ENCODE measurements at places on chromosomes 2 and 18. TPM values are rescaled to one million over a fixed set of nuclear protein-coding genes. Genes with fewer than 3 reads are reported as not detected.

GRCh38 chr2:72888438-72889202 lies 1.4 kb downstream of the SPR start:
- H3K27me3 ChIP-seq = peaks cover 58% of the 10 kb centered on the region

- no peak overlapping the region for H3K27ac ChIP-seq
- H3K27me3 ChIP-seq = no peaks in the 10 kb centered on the region
- H3K4me3 ChIP-seq = no peak overlapping the region
- peaks cover 11% of the 10 kb centered on the region for H3K4me1 ChIP-seq
- DNase-seq = no peak
These were observed 1165.6 kb upstream of the ZEB2 start for GRCh38 chr2:145685383-145686050.

DNA sequence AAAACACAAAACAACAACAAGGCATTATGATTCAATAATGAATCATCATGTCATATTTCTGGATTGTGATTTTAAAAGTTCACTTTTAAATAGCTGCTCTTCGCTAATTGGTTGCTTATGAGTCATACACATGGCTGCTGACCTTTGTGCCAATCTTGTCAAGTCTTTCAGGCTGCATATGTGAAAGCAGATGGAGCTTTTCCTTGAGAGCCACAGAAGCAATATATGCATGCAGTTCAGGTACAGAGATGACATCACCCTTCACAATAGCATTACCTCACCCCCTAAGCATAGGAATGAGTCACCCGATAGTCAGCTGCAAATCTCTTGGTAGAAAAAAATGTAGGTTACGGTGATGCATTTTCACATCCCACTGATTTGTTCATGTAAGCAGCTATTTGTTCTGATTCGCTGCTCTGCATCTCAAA lies 27.2 kb downstream of the EIF2AK3 start:
- peaks cover 88% of the 10 kb centered on the region for H3K4me1 ChIP-seq
- peak overlapping the region; percentile 69 for H3K4me3 ChIP-seq
- H3K27me3 ChIP-seq = no peaks in the 10 kb centered on the region
- DNase-seq = peak; percentile 88

DNA sequence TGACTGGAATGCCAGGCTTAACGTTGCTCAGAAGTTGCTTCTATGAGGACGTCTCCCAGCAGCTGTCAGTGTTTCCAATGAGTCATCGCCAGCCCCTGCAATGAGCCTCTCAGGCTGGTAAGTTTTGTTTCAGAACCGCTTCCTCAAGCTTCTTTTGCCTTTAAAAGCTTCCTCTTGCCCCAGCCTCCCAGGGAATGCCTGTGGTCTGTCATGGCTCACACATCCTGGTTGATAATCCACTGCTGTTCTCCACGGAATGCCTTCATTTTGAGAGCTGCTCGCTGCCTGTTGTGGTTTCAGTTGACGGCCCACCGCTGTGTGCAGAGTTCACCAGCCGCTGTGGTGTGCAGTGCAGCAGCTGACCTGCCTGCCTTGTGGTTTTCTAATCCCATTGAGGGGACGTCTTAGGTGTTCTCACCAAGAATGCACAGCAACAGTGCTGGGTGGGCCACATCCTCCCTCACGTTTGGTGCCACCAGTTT lies 96.4 kb downstream of the RTP5 start:
- no peaks in the 10 kb centered on the region for H3K27me3 ChIP-seq
- peaks cover 60% of the 10 kb centered on the region for H3K4me1 ChIP-seq
- DNase-seq = peak; percentile 76
- H3K4me3 ChIP-seq = peak overlapping the region; percentile 78
- H3K27ac ChIP-seq = peak overlapping the region; percentile 98
- H3K36me3 ChIP-seq = peaks cover 17% of the 10 kb centered on the region

GRCh38 chr18:22521026-22521707 lies 103.5 kb upstream of the CTAGE1 start:
- H3K36me3 ChIP-seq = no peaks in the 10 kb centered on the region
- H3K4me3 ChIP-seq = no peak overlapping the region
- H3K4me1 ChIP-seq = no peaks in the 10 kb centered on the region
- no peak overlapping the region for H3K27ac ChIP-seq
- no peak for DNase-seq
- H3K27me3 ChIP-seq = no peaks in the 10 kb centered on the region

DNA sequence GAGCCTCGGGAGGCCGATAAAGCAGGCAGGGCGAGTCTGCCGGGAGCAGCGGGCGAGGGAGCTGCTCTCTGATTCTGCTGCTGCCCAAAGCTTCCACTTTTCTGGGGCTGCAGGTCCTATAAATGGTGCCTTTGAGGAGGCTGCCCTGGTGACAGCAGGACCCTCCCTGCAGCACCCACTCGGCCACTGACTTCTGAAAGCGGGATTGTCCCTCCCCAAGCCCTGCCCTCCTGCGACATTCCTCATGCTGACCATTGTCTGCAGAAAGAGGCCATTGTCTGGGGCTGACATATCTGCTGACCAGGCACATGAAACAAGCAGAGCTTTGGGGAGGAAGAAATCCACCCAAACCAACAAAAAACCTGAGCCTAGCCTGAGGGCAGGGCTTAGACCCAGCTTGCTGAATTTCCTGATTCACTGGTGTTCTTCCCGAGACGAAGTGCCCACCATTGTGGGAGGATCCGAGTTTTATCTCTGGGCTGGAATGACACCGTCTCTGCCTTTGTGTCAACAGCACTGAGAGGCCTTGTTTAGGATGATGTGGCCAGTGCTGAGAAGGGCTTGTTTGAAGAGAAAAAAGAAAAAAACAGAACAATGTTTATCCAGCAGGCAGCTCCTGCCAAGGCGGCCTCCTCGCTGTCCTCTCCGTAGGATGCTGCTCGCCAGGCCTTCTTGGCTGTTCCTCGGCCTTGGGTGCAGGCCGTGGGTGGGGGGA lies 129.7 kb downstream of the MYCN start:
- DNase-seq = no peak
- H3K4me1 ChIP-seq = no peaks in the 10 kb centered on the region
- H3K36me3 ChIP-seq = no peaks in the 10 kb centered on the region
- no peak overlapping the region for H3K27ac ChIP-seq

GRCh38 chr18:26233208-26233607 lies 7.0 kb downstream of the TAF4B start:
- peak overlapping the region; percentile 42 for H3K27ac ChIP-seq
- no peaks in the 10 kb centered on the region for H3K27me3 ChIP-seq
- no peak for DNase-seq
- H3K4me1 ChIP-seq = peaks cover 41% of the 10 kb centered on the region

DNA sequence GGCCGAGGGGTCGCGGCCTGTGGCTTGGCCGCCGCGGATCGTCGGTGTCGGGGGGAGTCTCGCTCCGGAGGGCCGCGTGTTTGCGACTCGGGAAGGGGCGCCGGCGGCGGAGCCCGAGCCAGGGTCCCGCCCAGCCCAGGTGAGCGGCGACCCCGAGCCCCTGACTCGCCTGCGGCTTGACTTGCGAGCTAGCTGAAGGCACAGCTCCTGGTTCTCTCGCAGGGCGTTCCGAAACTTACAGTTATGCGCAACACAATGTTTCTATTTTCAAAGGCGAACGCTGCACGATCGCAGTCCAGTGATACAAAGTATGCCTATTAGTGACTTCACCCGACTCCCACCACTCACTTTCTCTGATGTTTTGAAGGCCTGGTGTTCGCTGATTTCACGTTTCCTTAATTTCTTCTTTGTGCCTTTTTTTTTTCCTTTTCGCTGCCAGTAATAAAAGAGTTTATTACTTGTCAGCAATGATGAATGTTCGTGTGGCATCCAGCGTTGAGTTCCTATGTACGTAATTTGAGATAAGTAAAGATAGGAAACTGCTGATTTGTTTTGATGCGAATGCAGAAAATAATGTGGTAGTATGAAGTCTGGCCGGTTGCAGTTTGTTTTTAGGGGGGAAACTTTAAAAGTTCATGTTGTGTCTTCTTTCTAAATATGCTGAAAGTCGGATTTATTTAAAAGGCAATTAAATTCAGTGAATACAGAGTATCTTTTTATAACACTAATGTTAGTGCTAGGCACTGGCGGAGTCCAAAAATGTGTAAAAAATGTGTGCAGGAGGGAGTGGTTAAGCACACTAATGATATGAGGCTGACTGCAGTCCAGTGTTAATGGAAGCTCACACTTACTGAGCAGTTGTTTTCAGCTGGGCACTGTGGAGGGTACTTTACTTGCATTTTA lies 706 bp downstream of the UBXN2A start:
- no peaks in the 10 kb centered on the region for H3K27me3 ChIP-seq
- no peak overlapping the region for H3K27ac ChIP-seq
- DNase-seq = no peak
- H3K4me1 ChIP-seq = peaks cover 27% of the 10 kb centered on the region
- peak overlapping the region; percentile 80 for H3K4me3 ChIP-seq

- no peaks in the 10 kb centered on the region for H3K4me1 ChIP-seq
- DNase-seq = no peak
- H3K27me3 ChIP-seq = peaks cover 8% of the 10 kb centered on the region
- no peak overlapping the region for H3K4me3 ChIP-seq
- H3K36me3 ChIP-seq = no peaks in the 10 kb centered on the region
- H3K27ac ChIP-seq = no peak overlapping the region
These were observed 4.9 kb downstream of the TM4SF20 start for GRCh38 chr2:227374158-227374557.

DNA sequence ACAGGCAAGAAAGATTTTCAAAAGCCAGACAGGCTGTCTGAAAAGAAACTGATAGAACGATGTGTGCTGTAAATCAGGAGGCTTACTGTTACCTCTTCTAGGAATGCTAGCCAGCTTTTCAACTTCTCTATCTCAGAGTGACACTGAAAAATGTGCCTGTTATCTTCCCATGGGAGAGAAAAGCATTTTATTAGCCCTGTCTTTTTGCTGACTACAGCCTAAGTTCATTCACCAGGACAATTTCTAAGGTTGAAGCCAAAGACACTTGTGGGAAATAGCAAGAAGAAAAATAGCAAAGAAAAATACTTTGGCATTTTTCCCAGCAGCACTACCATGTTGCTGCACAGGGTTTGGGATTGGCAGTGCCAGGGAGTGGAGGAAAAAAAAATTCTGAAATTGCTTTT lies 34.0 kb downstream of the ABCB11 start:
- H3K27ac ChIP-seq = no peak overlapping the region
- no peaks in the 10 kb centered on the region for H3K27me3 ChIP-seq
- no peak overlapping the region for H3K4me3 ChIP-seq

- no peak overlapping the region for H3K27ac ChIP-seq
- H3K27me3 ChIP-seq = no peaks in the 10 kb centered on the region
- H3K36me3 ChIP-seq = no peaks in the 10 kb centered on the region
- no peak for DNase-seq
- no peaks in the 10 kb centered on the region for H3K4me1 ChIP-seq
These were observed 385.9 kb downstream of the TNS1 start for GRCh38 chr2:217616936-217617335.

DNA sequence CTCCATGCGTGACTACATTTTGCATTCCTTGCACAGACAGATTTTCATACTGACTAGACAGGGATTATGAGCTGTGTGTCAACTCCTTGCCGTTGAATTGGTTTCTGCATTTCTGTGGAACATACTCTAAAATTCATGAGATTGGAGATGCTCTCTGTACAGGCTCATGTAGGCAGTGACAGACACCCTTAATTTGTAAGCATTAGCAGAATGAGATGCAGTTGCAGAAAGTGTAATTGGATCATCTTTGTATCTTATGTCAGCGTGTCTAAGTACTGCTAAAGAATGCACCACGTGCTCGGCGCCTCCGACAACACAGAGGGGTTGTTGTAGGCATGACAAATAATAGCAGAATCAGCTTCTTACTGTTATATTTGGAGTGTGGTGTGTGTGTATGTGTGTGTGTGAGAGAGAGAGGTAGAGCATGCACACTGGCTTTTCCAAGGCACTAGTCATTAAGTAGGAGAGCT lies 212.4 kb downstream of the CMPK2 start:
- H3K27me3 ChIP-seq = peaks cover 2% of the 10 kb centered on the region
- H3K27ac ChIP-seq = no peak overlapping the region
- no peak overlapping the region for H3K4me3 ChIP-seq
- no peak for DNase-seq

GRCh38 chr18:50709193-50709592 lies 110.6 kb downstream of the MRO start:
- H3K36me3 ChIP-seq = no peaks in the 10 kb centered on the region
- H3K4me1 ChIP-seq = no peaks in the 10 kb centered on the region
- peaks cover 5% of the 10 kb centered on the region for H3K27me3 ChIP-seq

DNA sequence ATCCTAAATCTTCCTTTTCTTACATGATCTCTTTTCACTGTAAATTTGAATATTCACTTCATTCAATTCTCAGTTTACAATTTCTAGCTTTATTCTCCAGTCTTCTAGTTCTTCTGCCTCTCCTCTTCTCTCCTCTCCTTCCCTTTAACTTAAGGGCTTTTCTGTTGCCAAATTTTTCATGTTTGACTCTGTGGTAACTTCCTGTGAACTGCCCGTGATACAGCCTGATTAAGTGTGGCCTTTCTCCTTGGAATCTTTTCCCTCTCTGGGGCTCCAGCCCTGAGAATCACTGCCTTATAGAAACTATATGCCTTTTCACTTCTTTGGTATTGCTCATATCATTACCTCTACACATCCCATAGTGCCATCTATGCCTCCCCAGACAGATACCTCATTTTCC lies 1923.8 kb upstream of the CELF4 start:
- H3K4me1 ChIP-seq = no peaks in the 10 kb centered on the region
- H3K4me3 ChIP-seq = no peak overlapping the region
- no peak for DNase-seq
- H3K27me3 ChIP-seq = no peaks in the 10 kb centered on the region
- H3K36me3 ChIP-seq = no peaks in the 10 kb centered on the region

GRCh38 chr18:48985161-48985560 lies 34.4 kb upstream of the SMAD7 start:
- no peak overlapping the region for H3K4me3 ChIP-seq
- no peak for DNase-seq
- no peak overlapping the region for H3K27ac ChIP-seq
- H3K27me3 ChIP-seq = peaks cover 17% of the 10 kb centered on the region
- H3K36me3 ChIP-seq = no peaks in the 10 kb centered on the region
- H3K4me1 ChIP-seq = no peaks in the 10 kb centered on the region

DNA sequence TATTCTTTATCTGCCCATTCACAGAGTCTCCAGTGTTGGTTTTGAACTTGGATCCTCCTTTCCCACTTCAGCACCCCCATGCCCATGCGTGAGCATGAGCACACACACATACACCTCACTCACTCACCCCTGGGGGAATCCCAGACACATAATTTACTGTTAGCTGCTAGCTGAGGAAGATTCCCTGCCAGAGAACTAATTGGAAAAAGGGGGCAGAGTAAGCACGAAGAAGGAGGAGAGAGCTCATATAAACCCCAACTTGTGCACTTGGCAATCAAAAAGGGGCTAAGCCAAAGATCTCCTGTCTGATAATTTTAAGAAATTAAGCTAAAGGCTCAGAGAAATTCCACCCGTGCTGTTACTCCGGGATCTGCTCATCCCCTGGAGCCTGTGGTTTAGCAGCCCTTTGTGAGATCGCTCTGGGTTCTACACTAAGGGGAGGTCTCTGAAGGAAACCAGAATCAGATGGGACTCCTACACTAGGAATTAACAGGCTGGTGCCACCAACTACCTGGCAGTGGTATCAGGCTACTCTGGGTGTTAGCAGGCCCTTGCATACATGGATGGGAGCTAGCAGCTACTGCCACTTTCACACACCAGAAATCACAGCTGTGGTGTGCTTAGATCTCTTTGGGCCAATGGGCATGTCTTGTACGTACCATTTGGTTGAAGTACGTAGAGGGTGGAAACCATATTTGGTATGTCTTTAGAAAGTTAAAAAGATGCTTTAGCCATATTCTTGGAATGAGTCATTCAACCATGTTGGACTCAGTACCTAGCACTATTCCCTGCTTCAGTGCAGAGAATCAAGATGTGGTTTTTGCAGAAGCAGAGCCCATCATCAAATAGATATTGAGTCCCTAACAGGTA lies 95.6 kb upstream of the SLC14A2 start:
- DNase-seq = no peak
- H3K36me3 ChIP-seq = no peaks in the 10 kb centered on the region
- H3K27ac ChIP-seq = no peak overlapping the region
- H3K27me3 ChIP-seq = peaks cover 5% of the 10 kb centered on the region

ACMSD gene
- polyA plus RNA-seq = not detected

KLHL29 gene
- 0.08 TPM for polyA plus RNA-seq

SMAD2 gene
- 73.0 TPM for polyA plus RNA-seq

C1GALT1C1L gene
- not detected for polyA plus RNA-seq

CPLX4 gene
- polyA plus RNA-seq = not detected

ECEL1 gene
- polyA plus RNA-seq = not detected

RGPD4 gene
- polyA plus RNA-seq = not detected
